ENCODE measurements at places on chromosomes 4 and X.

- DNase-seq = no peak
Observed at GRCh38 chrX:13545726-13546125, 23.7 kb upstream of the EGFL6 start.

GRCh38 chr4:1293991-1294390 lies 4.3 kb downstream of the MAEA start:
- DNase-seq = peak; percentile 30

DNA sequence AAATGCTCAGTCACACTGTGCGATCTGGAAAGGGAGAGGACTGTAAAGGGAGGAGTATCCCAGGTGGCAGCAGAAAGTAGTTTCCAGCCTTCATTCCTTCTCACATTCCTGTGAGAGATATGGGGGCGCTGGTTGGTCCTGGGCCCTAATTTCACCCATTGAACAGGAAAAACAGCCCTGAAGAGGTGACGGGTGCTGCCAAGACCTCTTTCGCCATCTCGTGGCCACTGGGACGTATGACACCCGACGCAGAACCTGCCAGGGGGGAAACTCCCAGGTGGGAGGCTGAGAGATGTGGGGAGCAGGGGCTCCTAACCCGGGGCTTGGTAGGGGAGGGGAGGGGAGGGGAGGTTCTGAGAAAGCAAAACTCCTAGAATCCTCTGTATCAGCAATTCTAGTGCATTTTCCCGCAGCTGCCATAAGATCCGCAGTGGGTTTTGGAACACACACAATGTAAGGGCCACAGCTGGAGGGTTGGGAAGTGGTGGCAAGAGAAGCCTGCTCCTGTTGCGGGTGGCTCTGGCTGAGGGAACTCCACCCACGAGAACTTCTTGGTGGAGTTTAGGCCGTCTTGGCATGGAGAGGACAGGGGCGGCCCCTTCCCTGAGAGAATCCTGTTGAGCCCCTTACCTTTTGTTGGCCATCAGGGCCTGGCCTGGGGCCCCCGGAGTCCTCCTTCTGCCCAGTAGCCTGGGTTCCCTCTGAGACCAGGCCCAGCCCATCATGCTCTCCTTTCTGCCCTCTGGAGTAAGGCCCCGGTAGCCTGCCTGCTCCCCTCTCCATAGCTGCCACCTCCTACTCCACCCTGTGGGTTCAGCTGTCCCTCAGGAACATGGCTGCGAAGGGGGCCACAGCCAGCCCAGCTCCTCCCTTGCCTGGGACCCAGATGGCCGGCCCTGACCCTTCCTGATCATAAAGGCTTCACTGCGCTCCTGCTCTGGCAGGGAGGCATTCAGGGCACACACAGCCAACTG lies 134.1 kb downstream of the OR13H1 start:
- DNase-seq = peak; percentile 55

- DNase-seq = no peak
Observed at GRCh38 chr4:103634236-103634635, 85.5 kb downstream of the TACR3 start.

DNA sequence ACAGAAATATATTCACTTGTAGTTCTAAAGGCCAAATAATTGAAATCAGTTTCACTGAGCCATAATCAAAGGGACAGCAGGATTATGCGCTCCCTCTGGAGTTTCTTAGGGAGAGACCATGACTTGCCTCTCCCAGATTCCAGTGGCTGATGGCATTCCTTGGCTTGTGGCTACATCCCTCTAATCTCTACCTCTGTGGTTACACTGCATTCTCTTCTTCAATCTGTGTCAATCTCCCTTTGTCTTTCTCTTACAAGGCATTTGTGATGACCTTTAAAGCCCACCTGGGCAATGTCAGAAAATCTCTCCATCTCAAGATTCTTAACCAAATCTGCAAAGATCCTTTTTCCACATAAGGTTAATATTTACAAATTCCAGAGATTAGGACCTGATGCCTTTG lies 260.2 kb downstream of the UNC5C start:
- no peak for DNase-seq

DNA sequence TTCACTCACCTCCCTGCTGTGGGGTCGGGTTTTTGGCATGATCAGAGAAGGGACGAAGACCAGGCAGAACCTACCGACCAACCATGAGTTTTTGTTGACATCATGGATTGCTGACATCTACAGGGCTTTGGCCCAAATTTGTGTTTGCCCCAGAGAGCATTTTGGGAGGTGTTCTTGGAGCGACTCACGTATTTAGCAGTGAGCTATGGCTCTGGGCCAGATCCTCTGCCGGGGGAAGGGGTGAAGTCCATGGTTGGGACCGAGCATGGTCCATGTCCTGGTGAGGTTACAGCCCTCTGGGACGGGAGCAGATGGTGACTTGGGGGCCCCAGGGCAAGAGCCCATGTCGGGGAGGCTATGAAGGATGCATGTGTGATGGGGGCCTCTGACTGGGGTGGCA lies 17.4 kb downstream of the SORCS2 start:
- DNase-seq = no peak

- DNase-seq = no peak
Observed at GRCh38 chrX:136202889-136203288, 48.3 kb downstream of the MAP7D3 start.

DNA sequence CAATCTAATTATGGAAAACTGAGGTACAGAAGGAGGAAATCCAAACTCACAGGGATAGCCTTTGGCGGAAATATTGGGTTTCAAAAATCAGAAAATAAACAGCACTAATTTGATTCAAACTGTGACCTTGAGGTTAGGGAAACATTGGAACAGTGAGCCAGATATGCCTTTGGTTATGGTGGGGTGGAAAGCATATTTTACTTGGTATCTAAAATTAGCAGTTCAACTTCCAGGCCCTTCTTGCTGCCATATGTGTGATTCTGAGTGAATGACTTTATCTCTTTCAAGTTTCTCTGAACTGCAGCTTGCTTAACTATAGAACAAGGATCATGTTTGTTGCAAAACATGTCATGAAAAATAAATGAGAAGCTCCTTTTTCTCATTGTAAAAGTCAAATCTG lies 240.9 kb upstream of the VEGFC start:
- no peak for DNase-seq

DNA sequence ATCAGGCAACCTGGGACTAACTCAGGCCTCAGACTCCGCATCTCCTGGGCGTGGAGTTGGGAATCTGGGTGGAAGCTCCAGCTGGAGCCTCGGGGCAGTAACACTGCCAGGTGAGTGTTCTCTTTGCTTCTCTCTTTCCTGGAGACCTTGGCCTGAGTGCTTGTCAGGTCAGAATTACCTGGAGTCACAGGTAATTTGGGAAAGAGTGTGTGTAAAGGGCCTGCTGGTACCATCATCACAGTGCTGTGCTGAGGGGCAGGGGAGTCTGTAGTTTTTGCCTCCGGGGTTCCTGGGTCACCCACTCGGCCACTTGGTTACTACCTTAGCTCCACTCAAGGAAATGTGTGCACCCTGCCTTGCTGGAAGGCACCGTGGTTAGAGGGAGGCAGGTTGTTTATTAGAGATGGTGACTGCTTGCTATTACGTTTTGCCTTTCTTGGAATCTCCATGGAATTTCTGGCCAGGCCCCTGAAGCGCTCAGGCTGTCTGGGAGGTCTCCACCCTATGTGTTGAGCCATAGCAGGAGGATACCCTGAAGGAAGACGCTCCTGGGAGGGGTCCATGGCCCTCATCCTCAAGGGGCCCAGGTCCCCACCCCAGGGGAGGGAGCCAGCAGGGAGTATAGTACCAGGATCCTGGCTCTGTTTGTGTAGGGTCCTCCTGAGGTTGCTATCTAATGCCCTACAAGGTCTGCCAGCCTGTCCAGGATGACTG lies 2.9 kb downstream of the GPR78 start:
- DNase-seq = no peak

- no peak for DNase-seq
Observed at GRCh38 chr4:87805971-87806370, 6.6 kb downstream of the IBSP start.

GRCh38 chr4:147343692-147344091 lies 137.2 kb upstream of the EDNRA start:
- DNase-seq = no peak

DNA sequence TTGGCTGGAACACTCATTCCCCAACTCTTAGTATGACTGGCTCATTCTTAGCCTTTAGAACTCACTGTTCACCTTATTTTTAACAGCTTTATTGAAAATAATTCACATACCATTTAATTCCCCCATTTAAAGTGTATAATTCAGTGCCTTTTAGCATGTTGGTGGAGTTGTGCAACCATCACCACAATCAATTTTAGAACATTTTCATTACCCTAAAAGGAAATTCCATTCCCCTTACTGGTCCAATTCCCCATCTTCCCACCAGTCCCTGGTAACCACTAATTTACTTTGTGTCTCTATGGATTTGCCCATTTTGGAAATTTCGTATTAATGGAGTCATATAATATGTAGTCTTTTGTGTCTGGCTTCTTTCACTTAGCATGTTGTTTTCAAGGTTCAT lies 19.7 kb downstream of the NHSL2 start:
- no peak for DNase-seq

DNA sequence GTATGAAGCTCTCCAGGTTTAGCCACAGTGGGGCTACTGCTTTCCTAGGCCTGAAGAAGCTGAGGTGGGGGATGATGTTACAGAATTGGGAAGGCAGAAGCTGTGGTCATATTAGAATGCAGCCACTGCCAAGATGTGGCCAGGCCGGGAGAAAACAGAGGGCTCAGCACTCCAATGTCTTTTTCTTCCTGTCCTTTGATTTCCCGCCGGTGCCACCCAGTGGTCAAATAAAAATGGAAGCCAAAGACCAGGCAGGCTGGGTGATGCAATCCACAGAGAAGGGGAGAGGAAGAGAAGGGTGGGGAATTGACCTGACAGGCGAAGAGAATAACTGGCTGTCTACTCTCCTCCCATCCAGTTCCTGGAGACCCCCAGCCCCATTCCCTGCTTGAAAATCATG lies 94.9 kb upstream of the SHISA3 start:
- DNase-seq = no peak

DNA sequence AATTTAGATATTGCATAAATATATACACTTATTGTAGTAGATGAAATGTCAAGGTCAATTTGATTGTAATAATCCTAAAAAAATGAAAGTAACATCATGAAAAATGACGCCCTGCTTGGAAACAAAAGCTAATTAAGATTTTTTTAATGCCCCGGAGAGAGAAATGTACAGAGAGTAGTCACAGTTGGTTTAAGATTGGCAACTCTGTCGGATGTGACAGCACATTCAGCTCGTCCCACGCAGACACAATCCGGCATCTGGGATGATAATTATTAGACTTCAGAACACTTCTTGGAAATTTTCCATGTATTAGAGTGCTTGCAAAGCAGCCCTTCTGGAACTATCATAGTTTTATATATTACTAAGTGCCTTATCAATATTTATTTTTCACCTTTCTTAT lies 478.0 kb downstream of the PDHA2 start:
- DNase-seq = no peak

GRCh38 chrX:125006704-125007103 lies 313.0 kb upstream of the TEX13C start:
- no peak for DNase-seq

- no peak for DNase-seq
Observed at GRCh38 chr4:139889901-139890300, 224.3 kb downstream of the MGST2 start.

GRCh38 chrX:6374556-6374955 lies 145.9 kb upstream of the NLGN4X start:
- DNase-seq = no peak

DNA sequence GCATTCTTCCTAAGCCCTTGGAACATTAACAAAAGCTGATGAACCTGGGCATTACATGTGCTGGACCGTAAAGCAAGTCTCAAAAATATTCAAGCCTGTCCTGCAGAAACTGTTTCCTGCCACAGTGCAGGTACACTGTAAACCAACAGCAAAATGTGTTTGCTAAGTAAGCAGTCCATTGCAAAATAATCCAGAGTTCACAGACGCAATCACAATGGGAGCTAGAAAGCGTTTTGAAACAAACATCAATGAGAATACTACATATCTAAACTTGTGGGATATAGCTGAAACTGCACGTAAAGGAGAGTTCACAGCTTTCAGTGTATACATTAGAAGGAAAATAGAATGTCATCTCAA lies 61.6 kb downstream of the RGS12 start:
- DNase-seq = no peak

DNA sequence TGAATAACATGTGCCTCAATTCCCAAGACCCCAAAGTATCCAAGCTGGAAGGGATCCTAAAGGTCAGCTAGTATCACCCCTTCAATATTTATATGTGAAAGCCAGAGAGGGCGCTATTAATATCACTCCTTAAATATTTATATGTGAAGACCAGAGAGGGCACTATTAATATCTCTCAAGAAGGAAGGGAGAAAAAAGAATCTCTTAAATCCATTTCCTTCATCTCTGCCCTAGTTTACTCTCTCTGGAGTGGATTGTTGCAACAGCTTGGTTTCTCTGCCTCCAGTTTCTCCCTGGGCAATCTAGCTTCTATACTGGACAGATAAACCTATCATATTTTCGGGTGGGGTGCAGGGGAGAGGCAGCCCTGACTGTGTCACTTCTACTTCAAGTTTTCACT lies 31.6 kb upstream of the MSN start:
- DNase-seq = no peak

Data from ovary (tissue), 10 donors.